Foreskin keratinocyte (primary cell): ENCODE measurements at places on chromosomes 11 and 22. TPM values are rescaled to one million over a fixed set of nuclear protein-coding genes. Genes with fewer than 3 reads are reported as not detected.

GRCh38 chr22:25976356-25976755 is 192.9 kb upstream of the SEZ6L start:
- no peak for DNase-seq

- no peak for DNase-seq
These were observed 6.5 kb downstream of the MRPL23 start for GRCh38 chr11:1953489-1954266.

DNA sequence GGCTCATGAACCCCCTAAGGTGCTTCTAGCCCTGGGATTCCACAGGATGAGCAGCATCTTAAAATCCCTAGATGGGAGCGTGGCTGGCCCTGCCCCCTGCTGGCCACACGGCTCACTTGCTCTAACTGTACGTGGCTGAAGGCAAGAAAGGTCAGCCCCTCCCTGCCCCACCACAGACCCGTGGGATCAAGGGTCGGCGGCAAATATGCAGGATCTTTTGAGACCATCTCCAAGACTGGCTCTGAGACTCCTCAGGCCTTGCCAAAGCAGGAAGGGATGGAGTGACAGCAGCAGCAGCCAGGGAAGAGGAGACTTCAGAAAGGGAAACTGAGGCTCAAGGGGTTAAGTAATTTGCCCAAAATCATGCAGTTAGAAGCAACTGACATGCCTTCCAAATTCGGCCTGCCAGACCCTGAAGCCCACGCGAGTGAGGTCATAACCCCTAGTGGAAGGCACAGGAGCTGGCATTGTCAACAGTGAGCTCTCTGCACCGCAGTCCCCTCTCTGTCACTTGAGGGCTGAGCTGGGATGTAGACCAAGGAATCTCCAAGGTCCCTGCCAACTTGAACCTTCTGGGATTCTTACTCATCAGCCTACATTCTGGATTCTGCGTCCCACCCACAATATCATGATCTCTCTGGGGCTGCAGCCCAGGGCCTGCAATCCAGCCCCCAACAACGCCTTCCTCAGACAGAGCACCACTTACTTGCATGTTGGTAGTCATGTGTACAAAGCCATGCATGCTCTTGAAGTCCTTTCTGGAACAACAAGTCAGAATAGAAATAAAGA is 31.4 kb downstream of the CREB3L1 start:
- DNase-seq = no peak

SOX6 gene
- 0.72 and 0.78 TPM in 2 replicates for polyA plus RNA-seq

PRDM11 gene
- 2.6 and 3.3 TPM in 2 replicates for polyA plus RNA-seq

ROBO4 gene
- polyA plus RNA-seq = 1.8 and 5.9 TPM in 2 replicates

RAB36 gene
- 2.6 and 3.4 TPM in 2 replicates for polyA plus RNA-seq

BET1L gene
- 23.1 and 25.0 TPM in 2 replicates for polyA plus RNA-seq

PLAAT3 gene
- polyA plus RNA-seq = 0.26 and 0.74 TPM in 2 replicates

PRG3 gene
- not detected in 2 replicates for polyA plus RNA-seq

FAM83F gene
- 23.3 TPM in 2 replicates for polyA plus RNA-seq

CNTN5 gene
- polyA plus RNA-seq = not detected in 2 replicates
